ENCODE measurements at places on chromosomes 5 and 9.

DNA sequence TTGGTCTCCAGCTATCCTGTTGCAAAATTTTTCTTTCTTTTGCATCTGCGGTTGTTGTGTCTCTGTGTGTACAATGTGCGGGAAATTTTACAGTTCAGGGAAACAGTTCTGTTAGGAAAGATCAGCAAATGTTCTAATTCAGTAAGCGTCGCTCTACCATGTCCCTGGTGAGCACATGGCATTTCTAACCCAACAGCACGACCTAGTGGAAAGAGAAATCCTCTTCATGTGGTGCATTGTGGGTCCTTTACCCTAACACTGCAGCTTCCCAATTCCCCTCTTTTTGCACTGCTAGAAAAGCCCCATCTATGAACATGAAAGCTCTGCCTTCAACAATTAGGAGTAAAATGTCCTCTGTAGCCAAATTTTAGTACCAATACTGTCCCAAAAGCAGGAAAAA is 974.2 kb upstream of the CDH9 start:
- no peak for DNase-seq

GRCh38 chr5:143582176-143582575 is 178.7 kb upstream of the NR3C1 start:
- no peak for DNase-seq

DNA sequence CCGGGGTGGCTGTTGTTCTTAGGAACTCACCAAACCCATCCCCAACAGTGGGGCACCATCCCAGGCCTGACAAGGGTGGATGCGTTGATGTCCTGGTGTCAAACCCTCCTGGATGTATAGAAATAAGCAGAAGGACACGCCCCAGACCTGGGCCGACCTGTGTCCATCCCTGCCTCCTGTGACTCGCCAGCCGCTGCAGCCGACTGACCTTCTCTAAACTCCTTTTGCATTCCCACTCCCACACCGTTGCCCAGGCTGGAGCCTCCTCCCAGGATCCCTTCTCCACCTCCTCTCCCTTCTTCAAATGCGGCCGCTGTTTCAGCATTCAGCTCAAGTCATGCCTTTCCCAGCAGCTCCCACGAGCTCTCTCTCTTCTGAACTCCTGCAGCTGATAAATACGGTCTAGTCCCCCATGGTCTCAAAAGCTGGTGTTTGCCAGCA is 213.2 kb upstream of the IER5L start:
- DNase-seq, result no peak

- DNase-seq, result no peak
These were observed 164.5 kb upstream of the NFIB start for GRCh38 chr9:14478175-14479162.

DNA sequence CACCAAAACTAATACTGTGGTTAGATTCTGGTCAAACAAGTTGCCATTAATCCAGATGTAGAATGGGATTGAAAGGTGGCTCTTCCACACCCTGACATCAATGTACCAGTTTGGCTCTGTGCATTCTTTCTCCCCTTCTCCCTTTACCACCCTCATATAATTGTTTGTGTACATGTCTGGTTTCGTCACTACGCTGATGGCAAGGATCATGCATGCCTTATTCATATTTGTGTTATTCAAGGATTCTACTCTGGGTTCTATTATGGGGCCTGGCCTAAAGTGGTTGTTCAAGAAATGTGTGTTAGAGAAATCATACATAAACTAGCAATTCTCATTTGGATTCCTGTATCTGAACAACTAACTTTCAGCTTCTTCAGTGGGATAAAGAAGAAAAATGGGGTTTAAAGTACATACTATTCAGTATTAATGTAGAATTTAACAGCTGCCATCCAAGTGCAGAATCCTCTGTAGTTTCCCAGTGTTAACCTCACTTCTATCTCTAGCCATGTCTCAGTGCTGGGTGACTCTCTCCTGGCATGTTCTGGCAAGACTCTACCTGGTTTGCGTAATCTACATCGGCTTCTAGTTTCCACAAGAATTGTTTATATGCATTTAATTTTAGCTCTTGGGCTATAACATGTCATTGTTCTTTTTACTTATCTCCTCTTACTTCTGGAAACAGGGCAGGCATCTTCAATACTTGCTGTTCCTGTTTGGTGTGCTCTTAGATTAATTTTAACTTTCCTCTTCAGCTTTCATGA is 27.9 kb upstream of the CDKN2B start:
- no peak for DNase-seq

GRCh38 chr9:31519424-31519823 is 865.0 kb upstream of the ACO1 start:
- no peak for DNase-seq

All from ELF-1 (cell line).